ENCODE measurements at places on chromosomes 7 and 10.

- peak; percentile 68 for DNase-seq
Observed at GRCh38 chr10:91294134-91294906, 73.9 kb downstream of the PCGF5 start.

DNA sequence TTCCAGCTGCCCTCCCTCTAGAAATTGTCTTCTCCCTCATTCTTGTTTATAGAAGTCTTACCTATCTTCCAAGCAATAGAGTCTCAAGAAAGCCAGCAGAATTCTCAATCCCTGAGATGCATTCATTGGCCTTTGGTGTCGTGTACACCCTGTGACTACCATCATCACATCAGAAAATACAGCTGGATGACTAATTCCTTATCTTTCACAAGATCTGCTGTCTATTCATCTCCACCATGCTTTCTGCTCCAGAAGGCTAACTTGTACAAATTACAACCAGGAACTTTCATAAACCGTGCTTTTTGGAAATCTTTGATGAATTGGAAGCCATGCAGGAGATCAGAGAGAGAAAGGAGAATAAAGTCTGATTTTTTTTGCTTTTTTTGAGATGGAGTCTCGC lies 1062.9 kb upstream of the GHITM start:
- DNase-seq = peak; percentile 1

GRCh38 chr7:110283056-110283455 lies 807.9 kb upstream of the LRRN3 start:
- DNase-seq = no peak

GRCh38 chr7:116216956-116217571 lies 6.7 kb downstream of the TES start:
- DNase-seq = peak; percentile 31

DNA sequence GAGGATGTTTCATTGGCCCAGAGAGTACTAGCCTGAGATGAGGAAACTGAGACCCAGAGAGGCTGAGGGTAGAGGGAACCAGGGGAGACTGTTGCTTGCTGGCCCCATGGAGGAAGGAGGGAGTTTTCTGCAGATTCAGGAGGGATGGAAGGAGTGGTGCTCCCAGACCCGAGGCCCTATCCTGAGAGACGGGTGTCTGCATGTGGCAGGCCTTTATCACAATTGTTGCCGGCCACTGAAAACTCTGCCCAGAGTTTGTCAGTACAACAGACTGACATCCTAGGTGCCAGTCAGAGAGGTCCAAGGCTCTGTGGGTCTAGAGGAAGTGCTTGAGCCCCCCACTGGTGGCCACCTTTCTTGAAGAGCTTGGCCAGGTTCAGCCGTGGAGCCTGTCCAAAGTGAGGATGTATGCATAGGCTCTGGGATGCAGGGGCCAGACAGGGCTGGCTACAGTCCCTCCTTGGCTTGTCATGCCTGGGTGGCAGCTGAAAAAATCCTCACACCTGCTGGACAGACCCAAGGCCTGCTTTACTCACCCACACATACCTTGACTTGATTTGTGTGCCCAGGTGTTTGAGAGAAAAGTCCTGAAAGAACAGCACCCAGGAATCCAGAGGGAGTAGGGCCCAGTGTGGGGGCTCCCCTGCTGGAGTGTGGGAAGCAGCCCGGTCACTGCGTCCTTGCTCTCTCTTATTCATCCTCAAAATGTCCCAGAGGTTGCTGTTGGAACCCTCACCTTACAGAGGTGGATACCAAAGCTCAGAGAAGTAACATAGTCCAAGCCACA lies 65.2 kb downstream of the CLRN3 start:
- no peak for DNase-seq

- no peak for DNase-seq
Observed at GRCh38 chr10:124866812-124867211, 65.2 kb downstream of the ABRAXAS2 start.

DNA sequence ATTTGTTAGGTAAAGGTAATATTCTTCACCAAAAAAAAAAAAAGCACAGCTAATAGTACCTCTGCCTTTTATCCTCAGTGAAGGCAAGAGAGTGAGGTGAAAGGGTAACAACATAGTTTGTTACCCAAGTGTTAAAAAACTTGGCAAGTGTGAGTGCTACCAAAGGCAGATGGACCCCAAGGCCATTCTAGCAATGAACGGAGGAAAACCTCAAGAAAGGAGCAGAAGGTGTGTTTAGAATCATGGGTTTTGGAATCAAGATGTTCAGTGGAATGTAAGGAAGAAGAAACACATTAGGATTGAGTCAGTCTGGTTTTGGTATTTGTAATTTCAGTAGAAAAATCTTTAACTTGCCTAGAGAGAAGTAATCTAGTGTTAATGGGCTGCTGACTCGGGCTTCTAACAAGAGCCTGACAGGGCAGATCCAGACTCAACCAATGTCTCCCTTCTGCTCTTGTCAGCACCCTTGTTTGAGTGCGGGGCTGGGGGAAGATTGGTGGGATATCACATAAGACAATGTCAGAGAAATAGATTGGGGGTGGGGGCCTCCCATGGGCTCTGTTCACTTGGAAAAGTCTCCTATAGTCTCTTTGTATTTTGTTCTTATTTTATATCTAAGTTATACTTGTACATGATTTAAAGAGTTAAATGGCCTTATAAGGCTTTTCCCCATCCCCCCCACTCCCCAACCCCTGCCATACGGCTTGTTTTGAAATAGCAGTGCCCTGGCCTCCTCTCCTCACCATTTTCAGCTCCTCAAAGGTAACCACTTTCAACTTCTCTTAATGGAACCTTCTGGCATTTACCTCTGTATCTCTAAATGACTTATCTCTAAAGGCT lies 44.4 kb downstream of the SCD start:
- no peak for DNase-seq

GRCh38 chr10:1544209-1544673 lies 193.1 kb downstream of the ADARB2 start:
- DNase-seq = no peak

GRCh38 chr7:51223505-51223904 lies 93.1 kb downstream of the COBL start:
- DNase-seq = no peak

GRCh38 chr10:38147686-38148085 lies 53.5 kb downstream of the ZNF37A start:
- no peak for DNase-seq

GRCh38 chr10:89076120-89076519 lies 85.5 kb downstream of the FAS start:
- no peak for DNase-seq

DNA sequence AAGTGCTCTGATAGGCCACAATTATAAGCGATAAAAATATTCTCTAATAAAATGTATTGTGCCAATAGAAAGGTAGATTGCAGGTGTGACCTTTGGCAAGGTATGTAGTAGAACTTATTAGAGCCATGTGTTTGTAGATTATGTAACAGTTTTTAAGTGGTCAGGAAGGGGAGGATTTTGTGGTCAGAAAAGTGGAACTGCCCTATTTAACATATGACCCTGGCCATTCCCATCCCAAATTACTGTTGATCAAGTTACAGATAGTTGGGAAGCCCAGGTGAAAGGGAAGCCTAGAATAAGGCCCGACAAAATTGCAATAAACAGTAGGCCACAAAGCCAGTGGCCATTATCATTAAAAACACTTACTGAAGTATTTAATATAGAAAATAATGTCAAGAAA lies 89.2 kb downstream of the SPAG6 start:
- DNase-seq = no peak

GRCh38 chr10:14665304-14665703 lies 109.4 kb downstream of the FAM107B start:
- peak; percentile 27 for DNase-seq

DNA sequence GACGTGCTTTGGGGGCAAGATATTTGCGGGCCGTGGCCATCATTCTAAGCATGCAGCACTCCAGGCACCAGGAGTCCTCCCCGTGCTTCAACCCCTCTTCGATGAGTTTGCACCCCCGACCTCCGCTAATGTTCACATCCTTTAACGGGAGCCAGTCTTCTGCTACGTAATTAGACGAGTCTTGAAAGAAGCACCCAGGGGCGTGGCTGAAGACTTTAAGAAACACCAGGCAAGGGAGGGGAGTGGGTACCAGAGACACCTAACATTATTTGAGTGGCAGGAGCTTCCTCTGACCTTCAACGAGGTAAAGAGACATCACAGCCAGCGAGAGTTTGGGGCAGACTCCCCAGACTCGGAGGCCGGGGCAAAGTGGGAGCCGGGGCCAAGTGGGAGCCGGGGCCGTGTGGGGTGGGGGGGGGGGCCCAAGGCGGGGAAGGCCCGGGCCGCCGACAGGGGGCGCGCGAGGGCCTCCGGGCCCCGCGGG lies 31.1 kb upstream of the TOMM7 start:
- DNase-seq = no peak

GRCh38 chr10:89167915-89168314 lies 39.2 kb downstream of the CH25H start:
- no peak for DNase-seq

DNA sequence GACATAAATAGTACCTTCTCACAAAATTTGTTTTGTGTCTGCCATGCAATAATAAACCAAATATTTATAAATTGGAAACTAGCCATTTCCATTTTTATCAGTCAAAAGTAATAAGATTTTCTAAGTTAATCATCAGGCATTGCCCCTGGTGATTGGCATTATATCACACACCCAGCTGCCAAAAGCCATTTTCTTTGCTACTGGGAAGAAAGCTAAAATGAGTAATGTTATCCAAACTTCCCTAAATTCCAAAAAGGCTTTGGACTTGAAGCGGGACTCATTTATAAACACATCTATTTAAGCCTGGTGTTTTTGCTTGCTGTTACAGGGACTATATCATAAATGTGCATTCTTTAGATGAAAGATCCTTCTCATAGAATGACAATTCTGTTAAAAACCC lies 86.0 kb downstream of the AKR1D1 start:
- DNase-seq = no peak

GRCh38 chr10:82171899-82172298 lies 296.9 kb downstream of the NRG3 start:
- DNase-seq = no peak

GRCh38 chr7:15234431-15234830 lies 327.4 kb downstream of the AGMO start:
- DNase-seq = no peak

DNA sequence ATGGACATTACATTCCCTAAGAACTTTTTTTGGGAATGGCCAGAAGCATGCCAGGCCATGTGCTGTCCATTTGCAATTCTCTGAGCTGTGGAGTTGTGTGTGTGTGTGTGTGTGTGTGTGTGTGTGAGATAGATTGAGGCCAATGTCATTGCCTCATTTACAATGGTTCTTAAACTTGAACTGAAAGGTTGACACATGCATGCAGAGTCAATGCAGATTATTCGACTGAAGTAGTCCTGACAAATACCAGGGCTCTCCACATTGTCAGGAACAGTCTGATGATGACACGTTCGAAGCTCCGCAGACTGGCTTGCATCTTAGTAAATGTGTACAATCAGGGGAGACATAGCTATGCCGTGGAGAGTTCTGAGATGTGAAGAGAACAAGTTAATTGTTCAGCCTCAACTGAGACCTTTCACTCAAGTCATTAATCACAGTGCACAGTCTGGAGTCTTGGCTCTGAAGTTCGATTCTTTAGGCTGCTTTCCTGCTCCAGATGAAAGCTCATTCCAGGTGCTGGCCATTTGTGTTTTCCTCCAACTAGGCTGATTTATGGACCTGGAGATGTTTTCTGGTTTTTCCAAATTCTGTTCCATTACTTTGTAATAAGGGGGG lies 921.9 kb downstream of the LRMDA start:
- no peak for DNase-seq

- DNase-seq = no peak
Observed at GRCh38 chr10:20492447-20492846, 404.7 kb downstream of the NEBL start.

DNA sequence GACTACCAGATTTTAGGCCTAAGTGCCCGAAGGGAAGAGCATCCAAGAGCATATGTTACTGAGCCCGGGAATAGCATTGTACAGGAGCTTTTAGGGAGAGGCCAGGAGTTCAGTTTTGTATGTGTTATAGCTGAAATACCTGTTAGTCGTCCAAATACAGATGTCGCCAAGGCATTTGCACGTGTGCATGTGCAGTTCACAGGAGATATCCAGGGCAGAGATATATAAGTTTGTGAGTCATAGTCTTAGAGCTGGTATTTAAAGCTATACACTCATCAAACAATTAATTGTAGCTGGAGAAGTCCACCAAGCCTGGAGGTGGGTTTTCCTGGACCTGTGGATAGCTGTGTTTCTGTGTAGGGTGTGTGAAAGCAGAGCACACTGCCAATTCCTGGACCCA lies 394.0 kb upstream of the FZD8 start:
- DNase-seq = no peak

DNA sequence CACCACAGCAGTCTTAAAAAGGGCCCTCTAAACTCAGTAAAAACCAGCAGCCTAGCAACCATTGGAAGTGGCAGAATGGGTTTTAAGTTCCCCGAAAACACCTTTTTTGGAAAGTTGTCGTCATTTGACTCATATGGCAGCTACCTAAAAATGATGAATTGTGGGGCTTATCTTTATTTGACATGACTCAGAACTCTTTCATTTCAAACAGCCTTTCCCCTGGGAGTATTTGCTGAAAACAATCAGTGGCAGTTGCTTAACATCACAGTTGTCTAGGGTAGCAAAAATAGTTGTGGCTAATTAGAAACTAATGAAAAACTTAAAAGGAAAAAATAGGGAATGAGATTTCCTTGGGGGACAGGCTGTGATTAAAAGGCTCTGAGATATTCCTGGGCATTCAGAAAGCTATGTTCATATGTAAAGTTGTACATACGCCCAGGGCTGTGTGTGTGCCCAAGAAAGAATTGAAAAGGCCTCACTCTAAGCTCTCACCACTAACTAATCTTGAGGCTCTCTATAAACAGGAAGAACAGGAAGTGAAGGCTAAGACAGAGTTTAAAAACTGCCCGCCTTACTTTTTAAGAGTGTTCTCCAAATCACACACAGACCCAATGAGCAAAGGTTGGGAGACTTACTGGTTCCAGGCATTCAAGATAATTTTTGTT lies 81.7 kb upstream of the HECTD2 start:
- DNase-seq = no peak

DNA sequence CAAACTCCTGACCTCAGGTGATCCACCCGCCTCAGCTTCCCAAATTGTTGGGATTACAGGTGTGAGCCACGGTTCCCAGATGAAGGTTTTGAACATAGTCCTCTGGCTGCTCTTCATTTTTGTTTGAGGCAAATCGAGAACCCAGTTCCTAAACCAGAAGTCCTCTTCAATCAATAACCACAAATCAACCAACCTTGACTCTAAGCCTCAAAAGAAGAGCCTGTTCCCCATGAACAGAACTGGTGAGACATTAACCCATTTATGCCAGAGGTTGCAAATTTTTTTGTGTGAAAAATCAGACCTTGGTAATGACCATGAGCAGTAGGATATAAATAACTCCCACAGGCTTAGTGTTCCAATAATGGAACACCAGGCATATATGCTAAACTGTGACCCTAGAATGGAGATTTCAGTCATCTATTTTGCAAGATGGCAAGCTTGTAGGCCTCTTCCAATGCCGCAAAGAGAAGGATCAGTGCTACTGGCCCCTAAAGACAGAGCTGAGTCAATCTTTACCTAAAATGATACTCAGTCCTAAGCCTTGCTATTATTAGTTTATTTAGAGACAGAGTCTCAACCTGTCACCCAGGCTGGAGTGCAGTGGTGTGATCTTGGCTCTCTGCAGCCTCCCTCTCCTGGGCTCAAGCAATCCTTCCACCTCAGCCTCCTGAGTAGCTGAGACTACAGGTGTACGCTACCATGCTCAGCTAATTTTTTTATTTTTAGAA lies 15.9 kb downstream of the KPNA7 start:
- no peak for DNase-seq

Data from EH (cell line).